ENCODE measurements at places on chromosomes 7 and 10.

- no peak for DNase-seq
These were observed 212.3 kb downstream of the TCERG1L start for GRCh38 chr10:131099028-131099726.

DNA sequence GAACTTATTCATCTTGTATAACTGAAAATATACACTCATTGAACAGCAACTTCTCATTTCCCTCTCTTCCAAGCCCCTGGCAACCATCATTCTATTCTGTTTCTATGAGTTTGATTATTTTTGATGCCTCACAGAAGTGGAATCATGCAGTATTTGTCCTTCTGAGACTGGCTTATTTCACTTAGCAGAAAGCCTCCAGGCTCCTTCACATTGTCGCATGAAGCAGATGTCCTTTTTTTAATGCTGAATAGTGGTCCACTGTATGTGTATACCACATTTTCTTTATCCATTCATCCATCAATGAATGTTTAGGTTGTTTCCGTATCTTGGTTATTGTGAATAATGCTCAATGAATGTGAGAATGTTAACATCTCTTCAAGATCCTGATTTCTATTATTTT lies 238.2 kb upstream of the KLF14 start:
- no peak for DNase-seq

- DNase-seq, result no peak
These were observed 85.4 kb downstream of the CDK14 start for GRCh38 chr7:90681336-90682022.

DNA sequence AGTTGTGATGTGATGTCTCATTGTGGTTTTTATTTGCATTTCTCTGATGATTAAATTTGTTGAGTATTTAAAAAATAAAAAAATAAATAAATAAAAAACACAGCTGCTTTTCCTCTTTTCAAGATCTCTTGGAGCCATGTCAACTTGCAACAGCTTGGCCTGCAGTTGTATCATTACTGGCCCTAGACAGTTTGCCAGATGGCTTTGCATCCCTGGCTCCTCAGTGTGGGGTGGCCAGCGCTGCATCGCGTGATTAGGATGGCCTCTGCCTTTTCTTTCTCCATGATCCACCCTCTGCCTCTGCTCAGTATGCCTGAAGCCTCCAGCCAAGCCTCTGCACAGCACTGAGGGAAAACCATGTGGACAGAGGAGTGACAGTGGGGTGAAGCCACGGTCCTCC lies 96.8 kb downstream of the PPP1R3C start:
- DNase-seq, result no peak

DNA sequence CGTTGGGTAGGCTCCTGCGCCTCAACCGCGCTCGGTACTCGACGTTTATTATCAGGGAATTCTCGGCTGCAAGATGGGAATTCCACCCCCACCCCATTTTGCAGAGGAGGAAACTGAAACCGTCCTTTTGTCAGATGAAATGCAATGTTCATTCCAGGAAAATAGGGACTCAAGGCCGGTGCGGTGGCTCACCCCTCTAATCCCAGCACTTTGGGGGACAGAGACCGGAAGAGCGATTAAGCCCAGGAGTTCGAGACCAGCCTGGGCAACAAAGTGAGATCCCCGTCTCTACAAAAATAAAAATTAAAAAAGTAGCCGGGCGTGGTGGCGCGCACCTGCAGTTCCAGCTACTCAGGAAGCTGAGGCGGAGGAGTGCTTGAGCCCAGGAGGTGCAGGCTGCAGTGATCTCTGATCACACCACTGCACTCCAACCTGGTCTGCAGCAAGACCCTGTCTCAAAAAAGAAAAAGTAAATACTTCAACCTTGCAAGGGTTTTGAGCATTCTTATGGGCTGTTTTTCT lies 720 bp upstream of the RFC2 start:
- no peak for DNase-seq

- DNase-seq, result no peak
These were observed 9.7 kb upstream of the TTYH3 start for GRCh38 chr7:2621948-2622640.

DNA sequence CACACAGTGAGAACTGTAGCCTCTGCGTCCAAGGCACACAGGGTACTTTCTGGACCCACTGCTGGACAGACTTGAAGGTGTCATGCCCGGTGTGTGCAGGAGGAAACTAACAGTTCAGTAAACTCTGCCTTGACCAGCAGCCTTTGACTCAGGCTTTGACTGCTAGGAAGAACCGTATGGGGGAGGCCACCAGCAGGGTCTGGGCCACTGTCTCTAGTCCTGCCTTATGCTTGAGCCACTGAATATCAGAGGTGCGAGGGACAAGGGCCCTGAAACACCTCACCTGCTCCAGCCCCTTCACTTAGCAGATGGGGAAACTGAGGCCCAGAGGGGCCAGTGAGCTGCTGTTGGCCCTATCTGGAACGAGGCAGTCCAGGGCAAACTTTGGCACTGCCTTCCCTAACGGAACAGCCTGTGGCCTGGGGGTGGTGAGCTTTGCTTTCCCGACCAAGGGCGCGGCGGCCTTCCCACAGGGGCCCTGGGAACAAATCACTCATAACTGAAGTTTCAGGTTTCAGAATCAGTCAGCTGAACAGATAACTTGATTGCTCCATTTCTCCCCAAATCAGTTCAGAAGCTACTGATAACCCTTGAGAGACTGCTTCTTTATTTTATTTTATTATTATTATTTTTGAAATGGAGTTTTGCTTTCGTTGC lies 130.0 kb downstream of the FAM53B start:
- no peak for DNase-seq

GRCh38 chr10:78980354-78980753 lies 88.4 kb upstream of the ZMIZ1 start:
- DNase-seq, result no peak

- DNase-seq, result no peak
These were observed 51.1 kb downstream of the CAMK1D start for GRCh38 chr10:12400266-12400931.

DNA sequence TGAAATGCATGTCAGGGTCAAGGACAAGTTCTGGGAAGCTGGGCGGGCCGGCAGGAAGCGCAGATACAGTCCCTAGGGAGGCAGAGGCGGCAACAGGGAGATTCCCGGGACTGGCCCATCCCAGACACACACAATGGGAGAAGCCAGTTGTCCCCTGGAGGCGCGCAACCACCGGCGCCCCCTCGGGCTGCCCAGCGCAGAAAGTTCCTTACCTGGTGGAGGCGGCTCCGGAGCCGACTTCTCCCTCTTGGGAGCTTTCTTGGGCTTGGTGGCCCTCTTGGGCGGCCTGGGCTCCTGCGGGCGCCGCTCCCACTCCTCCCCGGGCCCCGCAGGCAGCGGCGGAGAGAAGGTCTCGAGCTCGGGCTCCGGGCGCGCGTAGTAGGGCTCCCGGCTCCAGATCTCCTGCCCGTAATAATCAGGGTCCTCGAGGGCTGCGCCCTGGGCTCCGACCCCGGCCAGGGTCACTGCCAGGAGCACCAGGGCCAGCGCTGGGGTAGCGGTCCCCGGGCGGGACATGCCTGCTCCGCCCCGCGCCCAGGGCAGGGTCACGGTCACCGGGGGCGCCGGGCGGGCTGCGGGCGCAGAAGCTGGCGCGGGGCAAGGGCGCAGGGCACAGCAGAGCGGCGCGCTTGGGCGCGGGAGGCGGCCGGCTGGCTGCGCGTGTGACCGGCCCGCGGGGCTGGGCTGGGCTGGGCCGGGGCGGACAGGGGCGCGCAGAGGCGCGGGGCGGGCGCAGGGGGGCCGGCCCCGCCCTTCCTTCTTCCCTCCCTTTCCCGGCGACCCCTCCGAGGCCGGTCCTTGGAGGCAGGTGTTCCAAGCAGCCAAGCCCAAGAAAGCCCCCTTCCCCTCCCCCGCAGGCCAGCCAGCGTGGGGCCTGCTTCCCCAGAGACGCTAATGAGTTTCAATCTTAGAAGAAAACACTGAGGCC lies at the start of gene CPXM2:
CPXM2 (minus strand) TSS at position 664 of the 928 bp plus-strand sequence; CDS start at position 516, 148 bp downstream.
- no peak for DNase-seq

DNA sequence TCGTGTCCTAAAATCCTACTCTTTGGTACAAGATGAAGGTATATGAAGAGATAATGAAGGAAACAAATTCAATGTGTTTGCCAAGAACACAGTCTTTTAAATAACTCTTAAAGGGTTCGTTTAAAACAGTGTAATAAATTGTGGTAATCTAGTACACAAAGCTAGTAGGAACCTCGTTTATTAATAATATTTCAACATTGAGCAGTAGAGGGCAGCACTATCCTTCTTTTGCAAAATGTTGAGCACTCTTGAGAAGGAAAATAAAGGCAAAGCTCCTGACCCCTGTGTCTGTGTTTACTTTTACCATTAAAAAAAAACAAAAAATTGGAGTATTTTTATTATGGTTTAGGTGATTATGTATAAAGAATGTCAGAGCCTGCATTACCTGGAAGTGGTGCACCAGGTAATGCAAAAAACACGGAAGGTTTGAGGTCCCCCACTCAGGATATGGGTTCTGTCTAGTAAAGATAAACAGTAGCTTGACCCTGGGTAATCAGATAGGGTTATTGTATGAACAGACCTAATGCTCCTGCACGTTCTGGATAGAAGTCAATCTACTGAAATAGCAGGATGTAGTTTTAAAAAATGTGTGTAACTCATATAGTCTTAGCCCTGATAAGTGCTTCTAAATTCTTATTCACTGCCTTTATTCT lies 5.7 kb upstream of the GOT1 start:
- no peak for DNase-seq

GRCh38 chr10:30114401-30114800 lies 55.0 kb upstream of the JCAD start:
- DNase-seq, result no peak

DNA sequence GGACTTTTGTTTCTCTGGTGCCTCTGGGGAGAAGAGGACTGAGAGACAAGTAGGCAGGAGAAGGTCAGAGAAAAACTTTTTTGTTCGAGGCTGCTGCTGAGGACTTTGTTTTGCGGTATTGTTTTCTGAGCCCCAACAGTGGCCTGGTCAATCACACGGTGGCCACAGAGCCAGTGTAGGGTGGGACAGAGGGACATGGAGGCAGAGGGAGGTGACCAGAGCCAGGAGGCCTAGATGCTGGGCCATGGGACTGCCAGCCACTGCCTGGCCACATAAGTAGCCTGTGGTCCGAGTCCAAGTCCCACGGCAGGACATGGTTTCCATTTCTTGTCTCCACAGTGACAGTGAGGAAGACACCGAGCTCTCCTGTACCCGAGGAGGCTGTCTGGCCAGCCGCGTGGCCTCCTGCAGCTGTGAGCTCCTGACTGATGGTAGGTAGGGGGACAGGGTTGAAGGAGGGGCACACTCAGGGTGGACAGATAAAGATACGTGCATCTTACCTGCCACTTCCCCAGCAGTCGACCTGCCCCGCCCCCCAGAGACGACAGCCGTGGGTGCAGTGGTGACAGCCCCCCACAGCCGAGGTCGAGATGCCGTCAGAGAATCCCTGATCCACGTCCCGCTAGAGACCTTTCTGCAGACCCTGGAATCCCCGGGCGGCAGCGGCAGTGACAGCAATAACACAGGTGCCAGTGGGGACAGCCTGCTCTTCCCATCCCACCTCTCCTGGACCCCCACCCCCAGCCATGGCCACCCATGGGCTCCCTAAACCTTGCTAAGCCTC lies 27.5 kb downstream of the SH2B2 start:
- no peak for DNase-seq

GRCh38 chr10:15353471-15354017 lies 17.5 kb downstream of the FAM171A1 start:
- no peak for DNase-seq

DNA sequence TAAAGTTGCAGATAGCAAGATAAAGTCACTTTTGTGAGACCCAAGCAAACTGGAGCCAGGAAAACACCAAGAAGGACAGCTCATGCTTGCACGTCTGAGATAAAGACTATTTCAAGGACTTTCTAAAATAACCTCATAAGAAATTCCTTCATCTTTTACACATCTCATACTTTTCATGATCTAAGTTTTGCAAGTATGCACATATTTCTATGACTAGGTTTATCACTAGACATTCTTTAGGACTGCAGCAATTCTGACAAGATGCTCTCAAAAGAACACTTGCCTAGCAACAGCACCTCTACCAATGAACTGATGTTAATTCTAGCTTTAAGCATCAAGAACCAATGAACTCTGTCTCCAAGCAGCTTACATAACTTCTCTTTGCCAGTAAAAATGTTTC lies 457.6 kb downstream of the SEMA3D start:
- DNase-seq, result no peak

GRCh38 chr7:127974446-127975035 lies 56.7 kb downstream of the LRRC4 start:
- DNase-seq, result no peak

DNA sequence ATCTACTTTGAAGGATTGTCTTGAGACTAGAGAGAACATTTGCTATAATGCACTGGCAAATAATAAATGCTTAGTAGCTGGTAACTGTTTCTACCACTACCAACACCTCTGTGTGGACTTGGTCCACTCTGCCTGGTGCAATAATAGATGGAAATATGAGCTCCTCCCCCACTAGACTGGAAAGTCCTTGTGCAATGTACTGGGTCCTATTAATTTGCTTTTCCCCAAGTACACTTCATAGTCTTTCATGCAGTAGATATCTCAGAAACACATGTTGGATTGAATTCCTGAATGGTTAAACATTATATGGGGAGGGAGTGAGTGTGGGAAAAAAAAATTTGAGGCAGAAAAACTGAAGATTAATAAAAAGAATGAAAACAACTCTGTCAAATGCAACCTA lies 119.3 kb downstream of the C10orf90 start:
- no peak for DNase-seq

DNA sequence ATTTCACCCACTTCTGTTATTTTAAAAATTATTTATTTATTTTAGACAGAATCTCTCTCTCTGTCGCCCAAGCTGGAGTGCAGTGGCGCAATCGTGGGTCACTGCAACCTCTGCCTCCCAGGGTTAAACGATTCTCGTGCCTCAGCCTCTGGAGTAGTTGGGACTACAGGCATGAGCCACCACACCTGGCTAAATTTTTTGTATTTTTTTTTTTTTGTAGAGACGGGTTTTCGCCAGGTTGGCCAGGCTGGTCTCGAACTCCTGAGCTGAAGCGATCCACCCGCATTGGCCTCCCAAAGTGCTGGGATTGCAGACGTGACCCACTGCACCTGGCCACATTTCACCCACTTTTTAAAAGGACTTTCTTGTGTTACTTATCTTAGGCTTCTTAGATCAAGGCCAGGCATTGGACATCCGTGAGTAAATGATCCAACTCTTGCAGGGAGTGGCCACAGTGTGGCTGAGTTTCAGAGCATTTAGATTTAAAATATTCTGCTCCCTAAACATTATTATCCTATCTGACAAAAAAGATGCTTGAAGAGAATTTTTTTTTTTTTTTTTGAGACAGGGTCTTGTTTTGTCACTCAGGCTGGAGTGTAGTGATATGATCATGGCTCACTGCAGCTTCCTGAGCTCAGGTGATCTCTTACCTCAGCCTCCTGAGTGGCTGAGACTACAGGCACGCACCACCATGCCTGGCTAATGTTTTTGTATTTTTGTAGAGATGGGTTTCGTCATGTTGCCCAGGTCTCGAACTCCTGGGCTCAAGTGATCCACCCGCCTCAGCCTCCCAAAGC lies 14.4 kb downstream of the SNX10 start:
- no peak for DNase-seq
